ENCODE measurements at places on chromosomes 4 and X.

- DNase-seq: no peak
- no peaks in the 10 kb centered on the region for H3K27me3 ChIP-seq
- no peaks in the 10 kb centered on the region for H3K4me1 ChIP-seq
- no peaks in the 10 kb centered on the region for H3K36me3 ChIP-seq
- H3K27ac ChIP-seq: no peak overlapping the region
Measured at GRCh38 chr4:151436093-151436518, 27.1 kb downstream of the FHIP1A start.

- no peak for DNase-seq
- H3K27ac ChIP-seq: no peak overlapping the region
- no peaks in the 10 kb centered on the region for H3K36me3 ChIP-seq
- no peak overlapping the region for H3K4me3 ChIP-seq
- H3K4me1 ChIP-seq: no peaks in the 10 kb centered on the region
Measured at GRCh38 chrX:38694394-38694793, 106.9 kb upstream of the MID1IP1 start.

DNA sequence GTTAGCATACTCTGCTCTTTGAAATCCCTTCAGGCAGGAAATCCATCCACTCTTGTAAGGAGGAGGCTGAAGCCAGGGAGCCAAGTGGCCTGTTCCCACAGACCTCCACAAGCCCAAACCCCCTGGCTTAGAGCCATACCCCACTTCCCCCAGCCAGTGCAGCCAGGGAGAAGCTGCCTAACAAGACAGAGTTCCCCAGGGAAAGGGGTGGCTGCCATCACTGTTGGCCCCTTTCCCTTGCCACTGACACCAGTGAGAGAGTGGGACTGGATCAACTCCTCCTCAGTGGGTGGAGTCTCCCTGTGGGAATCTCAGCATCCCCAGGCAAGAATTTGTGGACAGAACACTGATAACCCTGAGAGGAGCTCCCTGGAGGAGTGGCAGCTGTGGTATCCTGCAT, 389.4 kb downstream of the PABPC4L start:
- H3K36me3 ChIP-seq: no peaks in the 10 kb centered on the region
- H3K4me3 ChIP-seq: no peak overlapping the region
- H3K4me1 ChIP-seq: no peaks in the 10 kb centered on the region
- H3K27ac ChIP-seq: no peak overlapping the region
- H3K27me3 ChIP-seq: no peaks in the 10 kb centered on the region
- DNase-seq: no peak

- no peak overlapping the region for H3K4me3 ChIP-seq
- no peak overlapping the region for H3K27ac ChIP-seq
- H3K27me3 ChIP-seq: no peaks in the 10 kb centered on the region
Measured at GRCh38 chr4:169745291-169745690, 12.5 kb downstream of the HPF1 start.

DNA sequence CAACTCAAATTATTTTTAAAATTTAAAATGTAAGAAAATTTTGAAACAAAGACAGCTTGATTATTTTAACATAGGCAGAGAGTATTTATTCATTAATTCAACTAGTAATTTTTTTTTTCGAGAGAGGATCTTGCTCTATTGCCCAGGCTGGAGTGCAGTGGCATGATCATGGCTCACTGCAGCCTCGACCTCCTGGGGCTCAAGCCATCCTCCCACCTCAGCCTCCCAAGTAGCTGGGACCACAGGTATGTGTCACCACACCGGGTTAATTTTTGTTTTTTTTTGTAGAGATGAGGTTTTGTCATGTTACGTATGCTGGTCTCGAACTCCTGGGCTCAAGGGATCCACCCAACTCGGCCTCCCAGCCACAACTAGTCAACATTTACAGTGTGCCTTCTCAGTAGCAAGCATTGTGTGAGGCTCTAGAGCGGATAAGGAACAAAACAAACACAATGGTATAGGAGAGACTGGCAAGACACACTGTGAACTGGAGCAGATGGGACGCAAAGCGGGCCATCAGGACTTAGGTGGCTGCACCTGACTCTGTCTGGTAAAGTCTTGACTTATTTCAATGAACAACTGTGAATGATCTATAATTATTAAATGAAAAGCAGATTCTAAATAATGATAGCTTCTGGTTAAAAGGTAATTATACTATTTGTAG, 21.6 kb downstream of the SETD7 start:
- no peaks in the 10 kb centered on the region for H3K27me3 ChIP-seq
- no peak for DNase-seq
- no peaks in the 10 kb centered on the region for H3K36me3 ChIP-seq
- H3K27ac ChIP-seq: no peak overlapping the region

DNA sequence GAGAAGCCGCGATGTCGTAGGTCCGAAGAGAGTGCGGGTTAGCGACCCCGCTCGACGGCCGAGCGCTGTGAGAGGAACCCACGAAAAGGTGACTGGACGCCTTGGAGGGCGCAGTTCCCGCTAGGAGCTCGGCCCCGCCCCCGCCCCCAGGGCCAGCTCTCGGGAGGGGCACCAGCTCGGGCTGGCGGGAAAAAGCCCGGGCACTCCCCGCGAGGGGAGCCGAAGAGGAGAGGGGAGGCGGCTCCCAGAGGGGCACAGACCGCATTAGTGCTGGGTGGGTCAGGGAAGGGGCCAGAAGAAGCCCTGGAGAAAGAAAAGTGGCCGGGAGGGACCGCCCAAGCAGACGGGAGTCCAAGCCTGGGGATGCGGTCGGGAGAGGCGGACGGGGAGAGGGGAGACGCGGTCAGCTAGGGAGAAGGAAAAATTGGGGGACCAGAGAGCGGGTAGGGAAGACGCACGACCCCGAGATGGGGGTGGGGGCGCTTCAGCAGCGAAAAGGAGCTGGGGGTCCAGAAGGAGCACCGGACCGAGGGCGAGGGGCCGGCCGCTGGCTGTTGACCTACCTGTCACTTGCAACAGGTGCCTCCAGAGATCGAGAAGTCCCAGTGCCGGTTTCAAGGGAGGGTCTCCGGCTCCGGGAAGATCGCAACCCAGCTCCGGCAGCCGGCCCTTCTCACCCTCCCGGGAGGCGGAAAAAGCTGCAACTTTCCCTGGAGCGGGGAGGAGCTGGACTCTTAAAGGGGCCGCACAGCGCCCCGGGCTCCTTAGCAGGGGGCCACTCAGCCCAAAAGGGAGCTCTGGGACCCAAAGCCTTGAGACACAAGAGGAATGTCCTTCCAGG, at the start of gene SYTL4:
SYTL4 (minus strand) TSS at position 681 of the 841 bp plus-strand sequence. CDS start 30,084 bp downstream, outside the sequence.
- no peak within 1 kb of the TSS for H3K27ac ChIP-seq
- no peaks in the 10 kb centered on the region for H3K4me1 ChIP-seq
- peak within 1 kb of the TSS; percentile 67 for H3K4me3 ChIP-seq
- no peaks in the 10 kb centered on the region for H3K36me3 ChIP-seq

- no peaks in the 10 kb centered on the region for H3K27me3 ChIP-seq
- peak within 1 kb of the TSS; percentile 98 for H3K27ac ChIP-seq
- peaks cover 4% of the 10 kb centered on the region for H3K4me1 ChIP-seq
- H3K4me3 ChIP-seq: peak within 1 kb of the TSS; percentile 90
Measured at GRCh38 chr4:158722917-158723793, at the start of gene PPID. Gene PPID, minus strand, starts transcription at chr4:158723396. Its CDS starts 108 bp downstream, at chr4:158723288.

DNA sequence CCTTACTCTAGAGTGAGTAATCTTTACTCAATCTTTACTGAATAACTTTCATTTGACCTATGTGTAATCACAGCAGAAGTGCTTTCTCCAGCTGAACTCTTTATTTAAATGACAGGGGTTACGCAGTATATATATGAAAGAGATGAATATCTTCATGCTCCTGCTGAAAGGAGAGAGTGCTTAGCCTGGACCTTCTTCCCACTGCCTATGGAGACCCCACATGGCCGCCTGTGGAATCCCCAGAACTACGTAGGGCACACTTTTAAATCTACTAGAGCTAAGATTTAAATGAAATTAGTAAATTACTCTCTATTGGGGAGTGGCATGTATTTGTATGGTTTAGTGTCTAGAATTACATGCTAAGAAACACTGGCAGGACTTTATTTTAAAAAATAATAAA, 391.2 kb downstream of the ANKRD50 start:
- DNase-seq: peak; percentile 41
- no peaks in the 10 kb centered on the region for H3K36me3 ChIP-seq
- no peaks in the 10 kb centered on the region for H3K4me1 ChIP-seq
- H3K27ac ChIP-seq: no peak overlapping the region
- H3K27me3 ChIP-seq: no peaks in the 10 kb centered on the region

DNA sequence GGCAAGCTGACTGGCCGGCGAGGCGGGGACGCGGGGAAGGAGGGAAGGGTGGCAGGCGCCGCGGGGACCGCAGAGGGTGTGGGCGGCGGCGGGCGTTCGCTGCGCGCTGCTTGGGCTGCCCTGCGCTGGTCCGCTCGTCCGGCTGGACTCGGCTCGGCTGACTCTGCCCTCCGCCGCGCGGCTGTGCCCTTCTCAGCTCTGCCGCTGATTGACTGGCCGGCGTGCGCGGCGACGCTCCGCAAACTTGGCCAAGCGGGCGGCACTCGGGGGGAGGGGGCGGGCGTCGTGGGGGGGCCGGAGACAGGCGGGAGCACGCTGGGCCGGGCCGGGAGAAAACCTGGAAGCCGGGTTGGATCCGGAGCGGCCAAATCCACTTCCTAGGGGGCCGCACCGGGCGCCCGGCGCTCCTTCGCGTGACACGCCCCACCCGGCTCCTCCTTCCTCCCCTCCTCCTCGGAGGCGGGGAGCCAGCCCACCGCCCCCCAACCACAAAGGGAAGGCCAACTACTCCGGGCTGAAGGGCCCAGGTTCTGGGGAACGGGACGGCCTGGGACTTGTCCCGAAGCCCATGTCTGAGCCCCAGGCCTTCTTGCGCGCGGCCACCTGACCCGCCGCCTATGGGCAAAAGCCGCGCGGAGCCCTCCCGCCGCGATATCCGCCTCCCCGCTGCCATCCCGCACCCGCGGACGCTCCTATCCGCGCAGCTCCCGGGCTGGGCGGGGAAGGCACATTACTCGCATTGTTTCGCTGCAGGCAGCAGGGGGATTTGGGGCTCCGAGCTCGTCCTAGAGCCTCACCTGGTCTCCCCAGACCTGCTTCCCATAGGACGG, at the start of gene GPC4:
GPC4 (minus strand) TSS at position 214 of the 830 bp plus-strand sequence. CDS start 524 bp downstream, outside the sequence.
- peaks cover 8% of the 10 kb centered on the region for H3K27me3 ChIP-seq
- H3K27ac ChIP-seq: peak within 1 kb of the TSS; percentile 42
- peak; percentile 89 for DNase-seq
- H3K36me3 ChIP-seq: no peaks in the 10 kb centered on the region
- H3K4me3 ChIP-seq: peak within 1 kb of the TSS; percentile 13
